Activated CD8-positive, alpha-beta T cell treated with anti-CD3 and anti-CD28 coated beads, Interleukin-2, amount 10 ng/mL, durations not matched to agents 7 days and 5 days (primary cell): ENCODE measurements at places on chromosomes 1 and 21. TPM values are rescaled to one million over a fixed set of nuclear protein-coding genes. Genes with fewer than 3 reads are reported as not detected.

The PLPP3 gene
- not detected for total RNA-seq

DNA sequence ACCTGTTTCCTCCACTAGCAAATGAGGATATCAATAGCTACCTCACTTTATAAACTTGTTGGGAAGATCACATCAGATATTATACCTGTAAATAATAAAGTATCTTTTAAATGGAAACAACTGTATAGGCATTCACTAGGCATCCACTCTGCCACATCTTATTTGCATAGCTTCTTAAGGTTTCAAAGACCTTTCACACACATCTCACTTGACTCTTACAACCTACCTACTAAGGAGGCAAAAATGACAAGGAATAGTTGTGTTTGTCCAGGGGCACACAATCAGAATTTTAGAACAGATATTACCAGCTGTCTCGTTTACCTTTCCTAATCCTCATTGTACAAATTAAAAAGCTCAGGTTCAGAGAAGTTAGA, 51.5 kb downstream of the VANGL2 start:
- no peak for DNase-seq

- peak; percentile 88 for DNase-seq
Measured at GRCh38 chr1:152001631-152002584, 8.2 kb upstream of the S100A10 start.

- no peak for DNase-seq
Measured at GRCh38 chr1:213793482-213794067, 194.2 kb upstream of the PROX1 start.

GRCh38 chr21:30148906-30149305, 17.7 kb downstream of the CLDN17 start:
- no peak for DNase-seq

DNA sequence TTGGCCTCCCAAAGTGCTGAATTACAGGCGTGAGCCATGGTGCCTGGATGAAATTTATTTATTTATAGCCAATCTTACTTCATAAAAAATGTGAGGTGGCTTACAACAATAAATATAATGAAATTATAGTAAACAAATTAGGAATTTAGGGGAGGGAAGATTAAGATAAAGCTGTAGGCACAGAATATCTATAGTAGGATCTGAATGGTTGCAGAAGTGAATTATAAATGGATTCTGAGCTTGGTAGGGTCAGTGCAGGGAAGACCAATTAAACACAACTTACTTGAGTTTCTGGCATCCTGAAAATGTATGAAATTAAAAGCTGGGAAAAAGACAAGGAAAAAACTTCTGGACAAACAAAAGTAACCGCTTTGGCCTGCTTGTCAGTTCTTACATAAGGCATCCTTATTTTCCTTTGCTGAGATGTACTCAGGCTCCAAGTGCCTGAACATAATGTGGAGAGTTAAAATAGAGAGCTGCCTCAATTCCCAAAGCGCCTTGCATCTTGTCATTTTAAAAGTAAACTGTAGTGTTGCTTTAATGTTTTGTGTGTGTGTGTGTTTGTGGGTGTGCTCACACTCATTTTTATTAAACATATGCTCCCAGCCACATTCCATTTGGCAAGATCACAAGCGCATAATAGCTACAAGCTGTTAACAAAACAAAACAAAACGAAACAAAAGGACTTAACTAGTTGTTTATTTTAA, 247.3 kb downstream of the S1PR1 start:
- DNase-seq = no peak

- no peak for DNase-seq
Measured at GRCh38 chr1:197994907-197995407, 77.8 kb downstream of the LHX9 start.

DNA sequence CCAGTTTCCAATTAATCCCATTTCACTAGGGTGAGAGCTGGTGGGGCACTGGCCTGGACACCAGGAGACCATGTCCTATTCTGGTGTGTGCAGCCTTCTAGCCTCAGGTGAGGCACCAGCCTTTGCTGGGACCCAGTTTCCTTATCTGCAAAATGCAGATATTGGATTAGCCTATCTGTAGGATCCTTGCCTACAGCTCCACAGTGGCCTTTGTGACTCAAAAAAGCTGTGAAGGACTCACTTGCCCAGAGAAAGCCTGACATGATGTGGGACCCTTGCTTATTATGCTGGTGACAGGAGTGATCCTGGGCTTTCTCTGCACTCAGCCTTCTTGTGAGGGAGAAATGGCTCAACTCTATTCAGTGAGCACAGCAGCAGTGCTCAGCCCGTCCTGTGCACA, 32.3 kb downstream of the TENT5C start:
- no peak for DNase-seq

GRCh38 chr1:204370176-204370575, 10.4 kb upstream of the PLEKHA6 start:
- DNase-seq = no peak
